ENCODE measurements at places on chromosomes 16 and 17.

DNA sequence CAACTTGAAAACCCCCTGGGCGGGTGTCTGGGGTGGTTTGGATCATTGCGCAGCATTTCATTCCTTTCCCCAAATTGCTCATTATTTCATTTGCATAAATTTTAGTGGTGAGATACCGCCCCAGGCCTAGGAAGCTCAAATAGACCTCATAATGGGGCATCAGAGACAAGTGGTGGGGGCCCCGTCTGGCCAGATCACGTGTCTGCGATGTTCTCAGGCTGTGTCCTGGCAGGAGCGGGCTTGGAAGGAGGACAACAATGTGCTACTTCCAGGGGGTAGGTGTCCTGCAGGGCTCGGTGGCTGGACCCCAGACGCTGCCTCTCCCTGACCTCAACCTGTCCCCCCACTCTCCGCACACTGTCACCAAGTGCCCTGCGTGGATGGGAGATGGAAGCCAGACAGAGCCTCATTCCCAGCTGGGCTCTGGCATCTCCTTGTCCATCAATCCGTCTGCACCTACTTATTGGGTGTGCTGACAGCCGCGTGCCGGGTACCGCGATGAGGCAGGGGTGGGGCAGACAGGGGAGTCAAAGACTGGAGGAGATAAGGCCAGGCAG is 116.9 kb downstream of the NTN1 start:
- no peak for DNase-seq

GRCh38 chr16:86515777-86516622 is 5.7 kb downstream of the FOXF1 start:
- no peak for DNase-seq

GRCh38 chr16:89097392-89097772 is 3.7 kb downstream of the ACSF3 start:
- DNase-seq, result no peak

- no peak for DNase-seq
Observed at GRCh38 chr16:67259705-67260104, 10.9 kb downstream of the SLC9A5 start.

DNA sequence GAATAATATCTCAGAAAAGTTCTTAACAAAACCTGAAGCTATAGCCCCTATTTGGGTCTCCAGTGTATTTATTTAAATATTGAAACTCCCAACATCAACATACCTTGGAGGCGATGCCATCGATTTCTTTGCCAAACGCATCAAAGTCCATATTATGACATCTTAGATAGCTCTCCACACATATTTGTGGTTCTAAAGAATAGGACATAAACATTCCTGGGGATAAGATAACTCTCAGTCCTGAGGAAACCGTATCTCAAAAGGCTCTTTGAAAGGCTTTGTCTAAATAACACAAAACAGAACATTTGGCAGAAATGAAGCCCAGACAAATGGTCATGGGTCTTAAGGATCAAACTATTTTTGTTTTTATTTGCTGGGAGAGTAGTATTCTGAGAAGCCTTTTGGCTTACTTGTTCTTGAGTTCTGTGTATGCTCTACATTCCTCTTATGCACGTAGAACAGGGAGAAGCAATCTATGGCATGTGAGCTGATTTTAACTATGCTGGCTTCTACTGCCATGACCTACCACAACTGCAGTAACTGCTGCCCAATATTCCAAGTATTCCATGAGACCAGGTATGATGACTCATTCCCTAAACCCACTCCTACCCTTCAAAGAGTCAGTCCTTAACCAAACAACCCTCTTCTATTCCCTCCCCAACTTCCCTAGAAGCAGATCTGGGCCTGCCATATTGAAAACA is 279.0 kb upstream of the ZFHX3 start:
- DNase-seq, result no peak

DNA sequence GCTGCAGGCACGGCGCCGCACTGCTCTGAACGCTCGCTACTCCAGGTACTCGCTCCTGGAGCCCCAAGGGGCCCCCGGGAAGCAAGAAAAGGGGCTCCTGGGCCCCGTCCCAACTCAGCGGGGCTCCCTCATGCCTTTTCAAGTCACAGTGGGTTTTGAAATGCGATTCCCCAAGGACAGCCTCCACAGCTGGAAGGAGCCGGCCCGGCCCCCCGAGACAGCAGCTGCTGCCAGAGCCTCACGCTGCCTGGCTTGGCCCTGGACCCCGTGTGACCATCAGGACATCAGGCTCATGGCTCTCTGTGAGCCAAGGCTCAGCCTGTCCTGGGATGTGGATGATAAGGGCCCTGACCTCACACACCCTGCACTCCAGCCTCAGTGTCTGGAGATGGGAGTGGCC is 80.6 kb downstream of the LMF1 start:
- no peak for DNase-seq

DNA sequence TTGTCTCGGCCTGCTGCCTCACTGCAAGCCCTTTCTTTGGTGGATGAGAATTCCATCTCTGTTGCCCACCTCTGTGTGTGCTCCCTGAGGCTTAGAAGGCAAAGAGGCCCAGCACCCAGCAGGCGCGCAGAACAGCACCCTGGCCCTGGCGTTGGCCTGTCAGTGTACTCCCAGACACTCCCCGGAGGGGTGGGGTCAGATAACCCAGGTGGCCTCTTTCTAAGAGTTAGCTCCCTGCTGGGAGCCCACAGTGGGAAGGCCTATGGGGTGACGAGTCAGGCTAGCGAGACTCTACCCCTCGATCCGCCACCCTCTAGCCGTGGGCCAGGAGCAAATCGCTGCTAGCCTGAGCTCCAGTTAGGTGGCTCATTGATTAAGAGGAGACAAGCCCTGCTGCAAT is 38.1 kb downstream of the SRL start:
- DNase-seq, result no peak

All from cortex of kidney (tissue), 1 donor.